ENCODE measurements at places on chromosomes 11 and 22.

- DNase-seq = no peak
These were observed 45.7 kb upstream of the TUB start for GRCh38 chr11:8035200-8035855.

DNA sequence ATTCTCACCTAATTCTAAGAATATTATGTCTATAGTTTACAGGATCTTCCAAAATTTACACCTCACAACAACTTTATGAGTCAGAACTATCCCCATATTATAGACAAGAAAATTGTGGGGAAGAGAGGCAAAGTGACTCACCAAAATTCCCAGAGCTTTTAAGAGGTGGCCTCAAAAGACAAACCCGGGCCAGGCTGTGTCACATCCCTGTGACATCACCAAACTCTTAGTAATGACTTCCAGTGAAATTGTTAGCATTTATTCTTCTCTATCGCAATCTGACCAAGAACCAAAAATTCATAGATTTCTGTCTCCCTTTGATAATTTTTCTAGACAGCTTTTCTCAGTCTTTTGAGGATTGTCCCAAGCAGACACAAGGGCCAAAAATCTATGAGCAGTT, 134.3 kb downstream of the SNX19 start:
- no peak for DNase-seq

- no peak for DNase-seq
These were observed 32.4 kb downstream of the EIF3F start for GRCh38 chr11:8019314-8020243.

DNA sequence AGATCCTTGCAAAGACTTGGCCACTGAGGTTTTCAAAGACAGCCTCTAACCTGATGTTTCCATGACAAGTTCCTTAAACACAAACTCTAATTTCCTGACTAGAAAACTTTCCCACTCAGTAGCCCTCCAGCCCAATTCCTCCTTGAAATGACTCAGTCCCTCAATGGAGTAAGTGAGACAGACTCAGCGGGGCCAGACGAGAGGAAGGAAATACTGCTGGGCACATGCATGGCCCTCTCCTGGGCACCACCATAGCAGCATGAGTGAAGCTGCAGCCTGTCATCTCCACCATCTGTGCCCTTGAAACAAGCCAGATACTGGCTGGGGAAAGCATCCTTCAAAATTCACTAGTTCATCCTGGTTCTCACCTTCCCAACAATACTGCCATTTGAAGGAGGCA, 76.2 kb upstream of the GDPD4 start:
- DNase-seq = no peak

GRCh38 chr11:47464483-47464882, 15.5 kb upstream of the RAPSN start:
- DNase-seq = no peak

DNA sequence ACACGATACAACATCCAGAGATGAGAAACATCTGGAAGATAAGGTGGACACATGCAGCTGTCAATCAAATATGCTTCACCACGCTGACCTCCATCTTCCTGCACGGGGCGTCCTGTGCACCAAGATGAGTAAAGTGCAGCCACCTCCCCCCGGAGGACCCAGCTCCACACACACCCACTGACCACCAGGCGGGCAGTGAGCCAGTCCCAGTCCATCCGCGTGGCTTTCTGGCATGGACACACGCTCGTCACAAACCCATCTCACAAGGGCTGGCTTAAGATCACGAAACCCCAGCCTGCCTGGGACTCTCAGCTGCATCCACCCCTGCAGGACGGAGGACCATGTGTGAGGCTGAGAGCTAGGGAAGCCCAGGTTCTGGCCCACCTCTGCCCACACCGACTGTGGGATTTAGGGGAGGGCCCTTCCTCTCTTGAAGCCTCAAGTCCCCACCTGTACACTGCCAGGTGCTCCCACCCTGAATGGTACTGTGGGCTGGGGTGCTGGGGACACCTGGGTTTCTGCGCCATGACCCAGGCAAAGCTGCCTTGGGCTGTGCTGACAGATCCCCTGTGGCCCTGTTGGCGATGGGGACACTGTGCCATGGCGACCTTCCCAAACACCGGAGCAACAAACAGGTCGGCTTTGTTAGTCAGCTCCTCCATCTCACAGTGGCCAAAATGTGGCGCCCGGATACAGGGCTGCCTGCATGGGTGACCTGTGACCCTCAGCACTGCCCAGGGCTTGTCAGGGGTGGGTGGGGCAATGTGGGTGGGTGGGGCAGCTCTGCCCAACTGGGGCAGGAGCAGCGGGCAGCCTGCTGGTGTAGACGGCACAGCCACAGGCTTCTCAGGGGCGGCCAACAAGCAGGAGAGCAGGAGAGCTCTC, 629.0 kb downstream of the TBC1D22A start:
- no peak for DNase-seq

- DNase-seq = no peak
These were observed 16.8 kb downstream of the PPIL2 start for GRCh38 chr22:21682385-21683175.

DNA sequence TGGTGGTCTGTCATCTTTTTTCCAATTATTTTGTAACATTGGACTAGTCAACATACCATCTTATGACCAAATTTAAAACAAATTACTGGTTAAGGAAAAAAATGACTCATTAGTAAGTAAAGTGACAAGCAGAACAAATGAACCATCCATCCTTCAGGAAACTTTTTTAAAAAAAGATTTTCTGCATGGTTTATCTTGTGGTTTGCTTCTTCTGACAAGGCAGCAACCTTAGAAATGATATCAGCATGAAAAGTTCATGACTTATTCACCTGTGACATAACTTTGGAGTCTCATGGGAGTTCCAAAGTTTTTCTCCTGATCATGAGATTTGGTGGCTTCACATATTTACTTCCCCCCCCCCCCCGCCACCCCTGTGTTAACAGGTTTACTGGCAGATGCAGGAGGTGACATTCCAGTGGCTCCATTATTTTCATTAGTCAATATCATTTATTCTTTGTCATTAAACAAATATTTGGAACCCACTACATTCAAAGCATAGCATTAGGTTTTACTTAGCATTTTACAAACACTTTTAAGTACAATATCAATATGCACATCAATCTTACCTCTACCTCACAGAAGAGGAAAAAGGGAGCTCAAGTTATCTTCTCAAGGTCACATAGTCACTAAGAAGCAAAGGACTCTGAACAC, 40.7 kb downstream of the DCUN1D5 start:
- no peak for DNase-seq

- DNase-seq = no peak
These were observed 49.4 kb downstream of the BID start for GRCh38 chr22:17724678-17725499.

DNA sequence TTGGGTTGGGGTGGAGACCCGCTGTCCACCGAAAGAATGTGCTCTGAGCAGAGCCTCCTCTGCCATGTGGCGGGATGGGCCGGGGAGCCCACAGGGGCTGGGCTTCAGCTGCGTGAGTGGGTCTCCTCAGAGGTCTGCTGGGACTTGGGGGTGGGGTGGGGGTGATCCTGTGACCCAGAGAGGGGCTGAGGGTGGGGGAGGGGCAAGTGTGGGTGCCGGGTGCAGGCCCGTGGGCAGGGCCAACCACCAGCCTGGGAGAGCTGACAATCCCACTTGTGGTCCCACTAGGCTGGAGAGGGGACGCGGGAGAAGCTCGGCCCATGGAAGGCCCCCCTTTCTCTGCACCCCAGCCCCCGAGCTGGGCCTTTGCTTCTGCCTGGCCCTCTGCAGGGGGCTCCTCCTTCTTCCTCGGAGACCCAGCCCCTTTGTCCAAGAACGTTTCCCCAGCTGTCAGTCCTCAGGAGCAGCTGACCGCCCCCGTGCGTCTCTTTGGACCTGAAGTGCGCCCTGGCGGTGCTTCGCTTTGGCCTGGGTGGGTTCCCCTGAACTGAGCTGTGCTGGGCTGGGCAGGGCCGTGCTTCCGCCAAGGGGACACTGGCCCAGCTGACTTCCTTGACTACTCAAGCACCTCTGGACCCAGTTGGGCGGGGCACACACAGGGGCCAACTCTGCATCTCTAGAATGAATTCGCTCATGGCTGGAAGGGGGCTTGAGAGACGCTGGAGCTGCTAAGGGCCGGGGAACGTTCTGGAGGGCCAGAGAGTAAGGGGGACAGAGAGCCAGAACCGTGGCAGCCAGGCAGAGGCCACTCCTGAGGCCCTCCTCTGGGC, 30.2 kb downstream of the OSBPL5 start:
- DNase-seq = no peak

GRCh38 chr22:50545522-50546325, at the start of gene KLHDC7B:
Gene KLHDC7B, plus strand, starts transcription at chr22:50545899. Its CDS starts 345 bp downstream, at chr22:50546244.
- no peak for DNase-seq

- DNase-seq = no peak
These were observed 296.7 kb upstream of the ANO5 start for GRCh38 chr11:21896216-21896615.

All from NCI-H1694 treated with DMSO at 0.1 percent for 48 hours (cell line).